Hippocampal formation (tissue), 2 donors: ENCODE measurements at places on chromosomes 4 and X.

- no peak for DNase-seq
These were observed 191.8 kb upstream of the S100G start for GRCh38 chrX:16458208-16458607.

GRCh38 chr4:186726426-186727168, 2.9 kb upstream of the FAT1 start:
- DNase-seq = peak; percentile 50

- DNase-seq = no peak
These were observed 30.0 kb downstream of the FAM9C start for GRCh38 chrX:13014111-13015096.

DNA sequence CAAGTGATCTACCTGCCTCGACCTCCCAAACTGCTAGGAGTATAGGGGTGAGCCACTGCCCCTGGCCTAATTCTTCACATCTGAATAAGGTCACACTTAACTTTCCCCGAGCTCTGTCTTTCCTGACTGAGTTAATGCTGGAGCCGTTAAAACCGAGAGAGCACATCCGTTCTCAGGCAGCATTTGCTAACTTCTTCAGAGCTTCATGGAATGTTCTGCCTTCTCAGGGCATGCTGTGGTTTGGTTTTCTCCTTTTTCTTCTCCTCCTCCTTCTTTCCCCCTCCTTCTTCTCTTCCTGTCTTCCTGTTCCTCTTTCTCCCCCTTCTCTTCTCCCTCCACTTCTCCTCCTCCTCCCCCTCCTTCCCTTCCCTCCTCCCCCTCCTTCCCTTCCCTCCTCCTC, 119.9 kb downstream of the ASMT start:
- DNase-seq = no peak

DNA sequence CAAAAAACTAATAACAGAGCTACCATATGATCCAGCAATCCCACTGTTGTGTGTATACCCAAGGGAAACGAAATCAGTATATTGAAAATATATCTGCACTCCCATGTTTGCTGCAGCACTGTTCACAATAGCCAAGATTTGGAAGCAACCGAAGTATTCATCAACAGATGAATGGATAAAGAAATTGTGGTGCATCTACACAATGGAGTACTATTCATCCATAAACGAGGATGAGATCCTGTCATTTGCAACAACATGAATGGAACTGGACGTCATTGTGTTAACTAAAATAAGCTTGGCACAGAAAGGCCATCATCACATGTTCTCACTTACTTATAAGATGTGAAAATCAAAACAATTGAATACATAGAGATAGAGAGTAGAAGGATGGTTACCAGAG, 402.1 kb downstream of the KCTD8 start:
- DNase-seq = no peak

DNA sequence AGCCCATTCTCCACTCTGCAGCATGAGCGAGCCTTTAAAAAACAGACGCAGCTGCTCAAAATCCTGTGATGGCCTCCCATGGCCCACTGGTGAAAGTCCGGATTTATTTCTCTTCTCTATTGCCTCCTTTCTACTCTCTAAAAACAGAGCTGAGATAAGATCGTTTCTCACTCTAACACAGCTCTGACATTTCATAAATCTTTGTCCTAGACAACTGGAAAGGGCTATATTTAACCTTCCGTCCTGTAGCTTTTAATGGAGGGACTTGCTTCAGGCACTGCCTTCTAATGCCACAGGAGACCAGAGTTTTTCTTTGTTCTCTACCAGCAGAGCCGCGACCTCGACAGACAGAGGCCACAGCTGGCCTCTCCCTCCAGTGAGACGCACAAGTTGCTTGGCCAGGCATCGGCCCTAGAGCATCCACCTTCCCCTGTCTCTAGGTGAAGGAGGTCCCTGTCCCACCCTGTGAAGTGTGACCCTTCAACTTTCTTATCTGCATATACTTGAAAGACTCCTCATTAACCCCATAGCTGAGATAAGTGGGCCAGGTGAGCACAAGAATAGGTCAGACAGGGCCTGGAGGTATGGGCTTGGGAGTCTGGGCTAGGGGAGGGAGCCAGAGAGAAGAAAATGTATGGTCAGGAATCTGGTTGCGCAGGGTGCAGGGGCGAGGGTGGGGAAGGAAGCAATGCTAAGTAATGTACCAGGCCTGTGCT, 50.0 kb downstream of the RTL5 start:
- no peak for DNase-seq

GRCh38 chr4:25493466-25493865, 116.4 kb downstream of the ANAPC4 start:
- no peak for DNase-seq

DNA sequence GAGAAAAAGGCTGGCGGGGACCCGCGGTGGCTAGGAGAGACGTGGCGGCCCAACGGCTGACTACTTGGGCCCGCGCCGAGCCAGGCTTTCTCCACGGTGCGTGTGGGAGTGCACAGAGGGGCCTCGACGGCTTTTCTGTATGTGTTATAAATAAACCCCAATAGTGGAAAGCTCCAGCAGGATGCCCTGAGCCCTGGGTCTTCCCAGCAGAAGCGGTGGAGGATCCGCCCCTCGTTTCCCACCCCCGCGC, 268 bp upstream of the PRRG1 start:
- no peak for DNase-seq

GRCh38 chrX:3743801-3744439, 30.5 kb upstream of the PRKX start:
- no peak for DNase-seq

DNA sequence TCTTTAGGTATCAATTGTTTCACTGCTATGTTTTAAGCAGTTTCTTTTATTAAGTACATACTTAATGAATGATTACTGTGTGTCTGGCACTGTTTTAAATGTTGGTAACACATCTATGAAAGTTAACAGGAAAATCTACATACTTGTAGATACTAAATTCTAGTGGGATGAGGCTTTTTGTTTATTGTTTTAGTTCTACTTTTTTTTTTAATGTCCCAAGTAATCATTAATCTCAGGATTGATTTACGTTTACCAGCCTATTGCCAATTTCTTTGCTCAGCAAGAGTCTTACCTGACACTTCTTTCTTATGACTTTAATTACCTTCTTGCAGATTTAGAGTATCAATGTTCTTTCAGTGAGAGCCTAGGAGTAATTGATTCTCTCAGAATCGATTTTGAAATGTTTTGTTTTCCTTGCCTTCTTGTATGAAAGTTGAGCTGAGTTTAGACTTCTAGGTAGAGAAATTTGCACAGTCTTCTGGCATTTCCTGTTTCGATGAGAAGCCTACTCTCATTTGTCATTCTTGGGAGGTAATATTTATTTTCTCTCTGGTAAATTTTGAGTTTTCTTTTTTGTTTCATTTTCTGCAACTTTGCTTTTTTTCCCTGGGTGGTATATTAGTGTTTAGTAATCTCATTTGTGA, 235.2 kb upstream of the ANKRD50 start:
- no peak for DNase-seq

GRCh38 chrX:75155827-75156525, at the start of gene ABCB7:
Gene ABCB7, minus strand, starts transcription at chrX:75156283. Its CDS starts 11 bp downstream, at chrX:75156272.
- DNase-seq = peak; percentile 62

- DNase-seq = no peak
These were observed 2.9 kb downstream of the CHST7 start for GRCh38 chrX:46576458-46576857.

- DNase-seq = no peak
These were observed 145.6 kb upstream of the RBPJ start for GRCh38 chr4:26175006-26175786.

DNA sequence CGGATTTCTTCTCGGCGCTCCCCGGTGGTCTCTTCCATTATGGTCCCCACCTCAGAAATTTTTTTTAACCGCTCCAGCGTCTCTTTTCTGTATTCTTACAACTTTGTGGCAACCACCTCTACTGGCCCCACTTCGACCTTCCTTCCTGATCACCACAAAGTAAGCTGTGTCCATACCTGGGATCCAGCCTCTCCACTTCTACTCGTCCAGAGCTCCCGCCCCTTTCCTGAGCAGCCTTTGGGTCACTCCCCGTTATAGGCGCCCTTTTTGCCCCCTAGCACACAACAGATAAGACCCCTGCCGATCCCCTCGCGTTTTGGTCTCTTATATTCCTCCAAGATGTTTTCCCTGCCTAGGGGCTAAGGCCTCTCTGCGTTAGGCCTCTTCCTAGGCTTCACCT, 557 bp downstream of the PIGG start:
- no peak for DNase-seq

GRCh38 chr4:3871881-3872833, 106.0 kb downstream of the ADRA2C start:
- no peak for DNase-seq

- DNase-seq = no peak
These were observed 295.4 kb downstream of the PACRGL start for GRCh38 chr4:20995610-20996009.

- peak; percentile 28 for DNase-seq
These were observed 1.7 kb downstream of the SPRY1 start for GRCh38 chr4:123398066-123398852.

DNA sequence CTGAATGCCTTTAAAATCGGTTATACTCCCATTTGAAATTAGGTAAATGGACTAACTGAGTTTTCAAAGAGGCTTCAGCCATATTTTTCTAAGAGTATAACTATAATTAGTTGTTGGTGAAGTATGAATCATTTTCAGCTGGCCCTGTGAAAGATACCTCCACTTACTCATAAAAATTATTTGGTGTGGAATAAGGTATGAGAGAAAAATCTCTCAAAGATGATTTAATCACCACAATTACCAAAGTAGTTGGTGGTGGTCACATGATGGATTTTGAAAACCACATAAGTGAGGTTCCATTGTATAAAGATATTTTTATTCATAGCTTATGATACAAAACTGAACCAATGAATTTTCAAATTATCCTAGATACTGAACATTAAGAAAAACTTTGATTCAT, 9.0 kb upstream of the KLHL2 start:
- no peak for DNase-seq

GRCh38 chr4:87071401-87071800, 136.6 kb downstream of the AFF1 start:
- no peak for DNase-seq

DNA sequence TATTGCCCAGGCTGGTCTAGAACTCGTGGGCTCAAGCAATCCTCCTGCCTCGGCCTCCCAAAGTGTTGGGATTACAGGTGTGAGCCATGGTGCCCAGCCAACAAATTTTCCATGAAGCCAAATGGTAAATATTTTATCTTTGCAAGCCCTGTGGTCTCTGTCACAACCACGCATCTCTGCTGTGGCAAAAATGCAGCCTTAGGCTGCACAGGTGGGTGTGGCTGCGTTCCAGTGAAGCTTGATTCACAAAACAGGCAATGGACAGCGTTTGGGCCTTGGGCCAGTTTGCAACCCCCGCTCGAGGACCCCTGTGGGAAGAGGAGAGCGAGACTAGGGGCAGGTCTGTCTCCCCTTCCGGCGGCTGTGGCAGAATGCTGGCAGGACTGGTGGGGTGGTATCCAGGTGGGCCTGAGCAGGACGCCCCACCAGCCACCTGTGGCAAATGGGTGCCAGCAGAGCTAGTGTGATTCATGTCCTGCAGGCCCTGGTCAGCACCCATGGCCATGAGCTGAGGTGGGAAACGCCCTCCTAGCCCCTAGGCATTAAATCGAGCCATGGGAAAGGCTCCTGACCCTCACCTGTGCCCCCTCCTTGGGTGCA, 19.7 kb downstream of the HTRA3 start:
- DNase-seq = no peak

GRCh38 chrX:15679246-15679645, 14.6 kb upstream of the CLTRN start:
- no peak for DNase-seq

- no peak for DNase-seq
These were observed 49.5 kb downstream of the JADE3 start for GRCh38 chrX:46961574-46962283.

- DNase-seq = no peak
These were observed 27.9 kb downstream of the NKX3-2 start for GRCh38 chr4:13516315-13516860.

DNA sequence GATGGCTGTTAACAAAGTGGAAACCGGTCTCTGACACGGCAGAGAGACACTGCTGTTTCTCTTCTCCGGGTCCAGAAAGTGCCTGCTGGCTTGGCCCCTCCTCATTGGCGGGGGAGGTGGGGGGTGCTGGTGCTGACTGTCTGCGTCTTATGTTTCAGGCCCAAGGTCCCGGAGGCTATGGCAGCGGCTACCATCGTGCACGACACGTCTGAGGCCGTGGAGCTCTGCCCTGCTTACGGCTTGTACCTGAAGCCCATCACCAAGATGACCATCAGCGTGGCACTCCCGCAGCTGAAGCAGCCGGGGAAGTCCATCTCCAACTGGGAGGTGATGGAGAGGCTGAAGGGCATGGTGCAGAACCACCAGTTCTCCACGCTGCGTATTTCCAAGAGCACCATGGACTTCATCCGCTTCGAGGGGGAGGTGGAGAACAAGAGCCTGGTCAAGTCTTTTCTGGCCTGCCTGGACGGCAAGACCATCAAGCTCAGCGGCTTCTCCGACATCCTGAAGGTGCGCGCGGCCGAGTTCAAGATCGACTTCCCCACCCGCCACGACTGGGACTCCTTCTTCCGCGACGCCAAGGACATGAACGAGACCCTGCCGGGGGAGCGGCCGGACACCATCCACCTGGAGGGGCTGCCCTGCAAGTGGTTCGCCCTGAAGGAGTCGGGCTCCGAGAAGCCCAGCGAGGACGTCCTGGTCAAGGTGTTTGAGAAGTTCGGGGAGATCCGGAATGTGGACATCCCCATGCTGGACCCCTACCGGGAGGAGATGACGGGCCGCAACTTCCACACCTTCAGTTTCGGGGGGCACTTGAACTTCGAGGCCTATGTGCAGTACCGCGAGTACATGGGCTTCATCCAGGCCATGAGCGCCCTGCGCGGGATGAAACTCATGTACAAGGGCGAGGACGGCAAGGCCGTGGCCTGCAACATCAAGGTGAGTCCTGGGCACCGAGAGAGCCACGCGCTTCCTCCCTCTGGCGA, 2.2 kb downstream of the AKAP17A start:
- DNase-seq = no peak

DNA sequence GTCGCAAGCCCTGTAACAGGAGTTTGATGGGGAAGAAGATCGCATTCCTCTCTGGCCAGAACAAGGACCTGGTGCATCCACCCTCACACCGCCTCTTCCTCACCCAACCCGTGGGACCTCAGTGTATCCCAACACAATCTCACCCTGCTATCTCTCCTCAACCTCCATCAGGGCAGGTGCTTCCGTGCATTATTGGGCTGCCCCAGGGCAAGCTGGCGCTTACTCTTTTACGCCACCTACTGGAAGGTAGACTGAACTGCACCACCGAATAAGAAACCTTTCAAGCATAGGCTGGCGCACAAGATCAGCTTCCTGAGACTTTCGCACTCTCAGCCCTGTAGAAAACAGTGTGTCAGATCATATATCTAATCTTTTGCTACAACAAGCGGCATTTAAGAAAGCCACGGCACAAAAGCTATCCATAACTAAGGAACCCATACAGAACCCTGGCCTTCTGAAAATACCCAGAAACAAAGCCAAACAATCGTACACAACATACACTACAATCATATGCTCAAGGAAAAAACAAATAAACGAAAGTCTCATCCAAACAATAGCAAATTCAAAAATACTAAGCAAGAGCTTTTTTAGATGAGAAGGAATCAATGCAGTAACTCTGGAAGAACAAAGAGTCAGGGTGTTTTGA, 209.3 kb downstream of the UGT8 start:
- no peak for DNase-seq
